Stimulated activated CD4-positive, alpha-beta T cell treated with anti-CD3 and anti-CD28 coated beads, Interleukin-4, amount 100 ng/mL, for 1 hour (primary cell): ENCODE measurements at places on chromosomes 5 and 9.

- DNase-seq, result no peak
Observed at GRCh38 chr5:6069496-6070185, 308.7 kb downstream of the MED10 start.

- no peak for DNase-seq
Observed at GRCh38 chr5:56666901-56667300, 148.4 kb upstream of the MAP3K1 start.

GRCh38 chr5:56480705-56481427 lies 247.7 kb upstream of the ANKRD55 start:
- DNase-seq, result peak; percentile 31

GRCh38 chr9:105376893-105377292 lies 70.9 kb upstream of the FSD1L start:
- no peak for DNase-seq

DNA sequence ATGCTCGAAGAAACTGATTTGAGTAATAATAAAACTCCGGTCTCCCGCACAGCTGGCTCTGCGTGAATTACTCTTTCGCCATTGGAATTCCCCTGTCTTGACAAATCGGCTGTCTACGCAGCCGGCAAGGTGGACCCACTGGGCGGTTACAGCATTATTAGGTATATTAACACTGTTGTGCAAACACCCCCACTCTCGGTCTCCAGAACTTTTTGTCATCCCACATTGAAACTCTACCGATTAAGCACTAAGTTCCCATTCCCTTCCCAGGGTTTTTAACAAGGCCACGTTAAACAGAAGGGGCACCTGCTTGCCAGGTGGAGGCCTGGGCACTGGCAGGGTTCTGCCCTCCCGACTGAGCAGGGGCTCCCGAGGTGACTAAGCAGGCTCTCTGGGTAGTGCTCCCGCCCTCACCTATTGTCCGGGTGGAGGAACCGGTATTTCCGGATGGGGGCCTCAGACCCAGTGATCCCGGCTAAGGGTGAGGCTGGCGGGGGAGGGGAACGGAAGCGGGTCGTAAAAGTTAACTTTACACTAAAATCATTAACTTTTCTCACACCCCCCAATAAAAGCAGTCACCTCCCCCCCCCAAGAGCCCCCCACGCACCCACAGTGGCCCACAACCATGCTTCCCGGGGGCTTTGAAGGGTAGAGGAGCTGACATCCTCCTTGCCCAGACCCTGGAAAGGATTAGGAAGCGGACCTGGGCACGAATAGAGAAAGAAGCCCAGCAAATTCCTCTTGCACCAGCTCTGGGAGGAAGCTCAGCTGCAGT lies 53.5 kb upstream of the TJP2 start:
- DNase-seq, result peak; percentile 3

DNA sequence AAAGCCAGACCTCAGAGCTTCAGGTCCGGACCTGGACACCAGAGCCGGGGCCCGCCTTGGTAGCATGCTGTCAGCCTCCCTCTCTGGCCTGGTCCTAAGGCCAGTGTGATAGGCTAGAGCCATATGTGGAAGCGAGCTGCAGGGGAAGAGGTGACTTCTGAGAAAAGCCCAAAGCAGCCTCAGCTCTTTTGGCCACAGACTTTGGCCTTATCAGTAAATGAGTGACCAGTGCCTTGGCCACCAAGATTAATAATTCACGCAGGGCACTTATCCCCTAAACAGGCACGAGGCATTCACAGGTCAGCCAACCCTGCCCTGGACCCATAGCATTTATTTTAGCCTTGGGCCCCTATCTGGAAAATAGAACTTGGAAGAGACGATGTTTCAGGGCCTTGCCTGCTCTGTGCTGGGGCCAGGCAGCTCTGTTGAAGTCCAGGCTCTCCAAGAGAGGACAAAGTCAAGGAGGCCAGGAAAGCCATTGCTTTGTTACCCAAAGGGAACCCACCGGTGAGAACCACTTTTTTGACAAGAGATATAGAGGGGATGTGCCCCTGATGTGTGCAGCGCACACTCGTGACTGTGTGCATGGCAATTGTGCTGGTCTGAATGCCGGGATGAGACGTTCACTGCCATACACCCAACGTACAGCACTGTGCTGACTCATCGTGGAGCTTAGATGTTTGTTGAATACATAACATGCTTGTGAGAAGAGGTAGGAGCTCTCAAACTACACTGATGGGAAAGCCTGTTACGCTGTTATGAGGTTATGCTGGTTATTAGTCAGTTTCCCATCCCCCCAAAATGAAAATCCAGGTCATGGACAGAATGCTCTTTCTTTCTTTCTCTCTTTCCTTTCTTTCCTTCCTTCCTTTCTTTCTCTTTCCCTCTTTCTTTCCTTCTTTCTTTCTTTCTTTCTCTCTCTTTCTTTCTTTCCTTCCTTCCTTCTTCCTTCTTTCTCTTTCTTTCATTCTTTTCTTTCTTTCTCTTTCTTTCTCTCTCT lies 5.0 kb upstream of the SLC34A1 start:
- no peak for DNase-seq

GRCh38 chr9:119282476-119283077 lies 86.7 kb downstream of the BRINP1 start:
- no peak for DNase-seq

DNA sequence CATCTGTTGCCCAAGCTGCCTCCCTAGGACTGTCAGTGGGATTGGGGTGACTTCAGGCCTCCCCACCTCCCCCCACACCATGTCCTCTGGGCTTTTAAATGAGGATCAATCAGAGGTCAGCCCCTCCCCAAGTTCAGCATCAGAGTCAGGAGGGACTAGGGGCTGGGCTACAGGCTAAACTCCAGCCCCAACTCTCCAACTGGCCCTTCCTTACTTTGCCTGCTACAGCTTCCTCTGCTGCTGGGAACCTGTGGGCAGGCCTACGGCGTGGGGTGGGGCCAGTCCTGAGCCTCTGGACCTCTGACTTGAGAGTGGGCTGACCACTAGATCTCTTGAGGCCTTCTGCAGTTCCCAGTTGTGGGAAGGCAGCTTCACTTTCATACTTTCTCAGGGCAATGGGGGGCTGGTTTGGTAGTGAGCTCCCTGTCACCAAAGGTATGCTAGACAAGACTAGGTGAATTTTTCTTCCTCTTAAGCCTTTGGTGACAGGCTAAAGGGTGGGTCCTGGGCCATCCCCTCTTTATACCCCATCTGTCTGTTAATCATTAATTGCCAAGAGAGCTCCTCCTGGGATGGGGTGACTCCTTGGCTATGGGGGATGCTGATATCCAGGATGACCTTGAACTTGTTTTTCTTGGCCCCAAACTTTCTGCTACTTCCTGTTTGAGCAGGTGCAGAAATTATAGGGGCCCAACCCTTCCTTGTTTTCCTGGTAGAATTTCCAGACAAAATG lies 10.8 kb upstream of the DAB2IP start:
- no peak for DNase-seq

DNA sequence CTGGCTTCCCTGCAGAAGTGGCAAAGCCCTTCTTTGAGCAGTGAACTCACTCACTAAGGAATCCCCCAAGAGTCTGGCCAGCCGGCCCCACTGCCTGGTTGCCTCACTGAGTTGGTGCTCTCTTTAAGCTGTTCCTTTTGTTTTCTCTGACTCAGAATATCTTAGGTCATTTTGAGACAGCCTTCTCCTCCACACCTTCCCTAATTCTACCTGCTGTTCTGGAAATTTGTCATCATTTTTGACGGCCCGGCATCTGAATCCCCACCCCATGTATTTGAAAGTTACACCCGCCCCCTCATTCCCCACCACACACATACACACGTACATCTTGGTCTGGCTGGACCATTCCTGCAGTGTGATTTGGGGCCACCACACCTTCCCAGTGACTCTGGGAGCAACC lies 41.8 kb downstream of the FGF1 start:
- no peak for DNase-seq

- DNase-seq, result no peak
Observed at GRCh38 chr5:173020154-173020581, 36.0 kb upstream of the CREBRF start.

GRCh38 chr9:110828264-110828663 lies 159.7 kb downstream of the MUSK start:
- no peak for DNase-seq

- DNase-seq, result no peak
Observed at GRCh38 chr5:180820788-180821321, 18.2 kb upstream of the MGAT1 start.

GRCh38 chr5:129481161-129481560 lies 21.1 kb downstream of the ADAMTS19 start:
- DNase-seq, result no peak

DNA sequence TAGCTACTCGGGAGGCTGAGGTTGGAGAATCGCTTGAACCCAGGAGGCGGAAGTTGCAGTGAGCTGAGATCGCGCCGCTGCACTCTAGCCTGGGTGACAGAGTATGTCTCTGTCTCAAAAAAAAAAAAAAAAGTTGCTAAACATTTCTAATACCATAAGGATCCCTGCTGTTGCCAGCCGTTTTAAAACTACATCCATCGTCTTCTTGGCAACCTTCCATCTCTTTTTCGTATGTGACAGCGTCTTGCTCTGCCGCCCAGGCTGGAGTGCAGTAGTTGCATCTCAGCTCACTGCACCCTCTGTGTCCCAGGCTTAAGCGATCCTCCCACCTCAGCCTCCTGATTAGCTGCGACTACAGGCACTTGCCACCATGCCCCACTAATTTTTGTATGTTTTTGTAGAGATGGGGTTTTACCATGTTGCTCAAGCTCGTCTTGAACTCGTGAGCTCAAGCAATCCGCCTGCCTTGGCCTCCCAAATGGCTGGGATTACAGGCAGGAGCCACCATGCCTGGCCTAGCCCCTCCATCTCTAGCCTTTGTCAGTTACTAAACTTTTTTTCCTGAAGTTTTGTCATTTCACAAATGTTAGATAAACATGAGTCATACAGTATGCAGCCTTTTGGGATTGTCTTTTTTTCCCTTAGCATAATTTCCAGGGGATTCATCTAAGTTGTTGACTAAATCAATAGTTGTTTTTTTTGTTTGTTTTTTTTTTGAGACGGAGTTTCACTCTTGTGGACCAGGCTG lies 13.5 kb downstream of the NSD1 start:
- DNase-seq, result no peak

- DNase-seq, result no peak
Observed at GRCh38 chr5:75620184-75620959, 9.1 kb downstream of the ANKDD1B start.

- no peak for DNase-seq
Observed at GRCh38 chr5:96219580-96220281, 213.3 kb downstream of the PCSK1 start.

DNA sequence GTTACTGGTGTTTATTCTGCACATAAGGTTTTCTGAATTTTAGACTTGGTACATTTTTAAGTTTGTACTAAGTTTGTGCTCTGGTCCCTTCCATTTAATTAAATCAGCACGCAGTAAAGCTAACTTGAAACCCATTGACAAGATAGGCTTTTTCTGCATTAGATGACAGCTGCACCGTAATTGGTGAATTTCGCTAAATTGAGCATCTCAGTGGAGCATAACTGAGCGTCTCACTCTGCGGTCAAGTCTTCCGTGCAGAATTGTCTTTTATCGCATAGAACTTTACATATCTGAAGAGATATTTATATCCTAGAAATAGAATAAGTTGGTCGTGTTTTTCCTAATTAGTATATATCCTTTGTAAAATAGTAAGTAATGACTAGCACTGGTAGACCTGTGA lies 4.1 kb downstream of the SUB1 start:
- DNase-seq, result no peak

GRCh38 chr5:138641547-138642298 lies 66.5 kb upstream of the HSPA9 start:
- peak; percentile 77 for DNase-seq

- DNase-seq, result no peak
Observed at GRCh38 chr9:109766351-109766750, 13.6 kb upstream of the PALM2AKAP2 start.

DNA sequence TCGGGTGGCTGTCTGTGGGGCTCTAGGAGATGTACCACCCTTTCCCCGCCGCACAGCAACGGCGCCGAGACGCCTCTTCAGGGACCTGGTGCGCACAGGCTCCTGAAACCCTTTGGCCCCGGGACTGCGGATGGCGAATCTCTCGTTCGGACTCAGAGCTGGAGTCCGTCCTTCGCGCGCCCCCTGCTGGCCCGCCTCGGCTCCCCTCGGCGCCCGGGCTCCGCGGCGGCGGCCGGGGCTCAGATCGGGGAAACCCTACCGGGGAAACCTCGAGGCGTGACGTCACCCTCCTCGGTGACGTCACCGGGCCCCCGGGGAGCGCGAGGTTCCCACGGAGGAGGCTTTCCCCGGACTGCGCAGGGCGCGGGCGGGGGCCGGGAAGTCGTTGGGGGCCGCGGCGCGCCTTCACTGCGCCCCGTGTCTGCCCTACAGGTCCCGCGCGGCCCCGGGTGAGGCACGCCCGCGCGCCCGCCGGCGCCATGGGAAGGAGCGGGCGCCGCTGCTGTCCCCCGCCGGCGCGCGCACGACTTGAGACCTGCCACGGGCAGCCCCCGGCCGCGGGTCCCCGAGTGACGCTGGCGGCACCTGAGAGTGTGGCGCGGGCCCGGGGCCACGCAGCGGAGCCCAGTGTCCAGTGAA lies 7.9 kb downstream of the PRR7 start:
- peak; percentile 94 for DNase-seq

DNA sequence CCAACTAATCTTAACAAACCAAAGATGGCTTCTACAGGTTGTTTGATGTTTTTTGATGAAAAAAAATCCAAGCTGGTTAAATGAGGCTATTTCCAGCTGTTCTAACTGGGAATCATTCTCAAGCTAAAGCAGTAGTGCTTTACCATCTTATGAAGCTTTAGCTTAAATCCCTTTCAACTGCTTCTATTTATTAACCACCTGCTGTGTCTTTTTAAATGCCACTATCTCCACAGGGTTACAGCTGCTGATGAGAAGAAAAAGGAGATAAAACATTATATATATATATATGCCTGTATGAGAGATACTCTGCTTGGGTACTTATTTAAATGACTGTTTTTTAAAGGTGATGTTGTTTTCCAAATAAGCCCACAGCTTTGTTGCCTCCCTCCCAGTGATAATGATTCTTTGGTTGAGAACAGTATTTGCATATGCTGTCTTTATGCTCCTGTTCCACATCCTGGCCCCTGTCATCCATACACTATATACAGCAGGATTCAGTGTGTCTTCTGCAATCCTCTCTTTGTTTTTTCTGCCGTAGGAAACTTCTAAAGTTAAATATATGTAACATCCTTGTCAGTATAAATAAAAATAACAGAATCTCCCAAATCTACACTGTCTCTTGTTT lies 164.0 kb downstream of the PAM start:
- DNase-seq, result no peak

DNA sequence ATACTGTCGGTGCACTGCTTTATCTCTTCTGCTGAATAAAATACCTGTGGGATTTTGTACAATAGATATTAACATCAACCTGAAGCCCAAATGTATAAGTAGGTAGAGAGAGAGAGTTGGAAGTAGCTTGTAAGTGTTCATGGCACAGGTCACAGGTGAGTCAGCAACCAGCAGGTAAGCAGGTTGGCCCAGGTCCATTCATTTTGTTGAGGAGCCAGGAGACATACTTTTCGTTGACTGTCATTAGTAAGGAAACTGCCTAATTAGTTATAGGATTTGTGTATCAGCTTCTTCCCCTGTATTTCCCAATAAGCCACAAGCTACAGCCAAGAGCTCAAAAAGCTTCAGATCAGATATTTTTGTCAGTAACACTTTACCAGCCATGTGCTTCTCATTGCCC lies 650.8 kb downstream of the IRX1 start:
- DNase-seq, result no peak

- peak; percentile 29 for DNase-seq
Observed at GRCh38 chr5:154221371-154221896, 30.9 kb downstream of the GALNT10 start.
